ENCODE measurements at places on chromosomes 2 and 18.

DNA sequence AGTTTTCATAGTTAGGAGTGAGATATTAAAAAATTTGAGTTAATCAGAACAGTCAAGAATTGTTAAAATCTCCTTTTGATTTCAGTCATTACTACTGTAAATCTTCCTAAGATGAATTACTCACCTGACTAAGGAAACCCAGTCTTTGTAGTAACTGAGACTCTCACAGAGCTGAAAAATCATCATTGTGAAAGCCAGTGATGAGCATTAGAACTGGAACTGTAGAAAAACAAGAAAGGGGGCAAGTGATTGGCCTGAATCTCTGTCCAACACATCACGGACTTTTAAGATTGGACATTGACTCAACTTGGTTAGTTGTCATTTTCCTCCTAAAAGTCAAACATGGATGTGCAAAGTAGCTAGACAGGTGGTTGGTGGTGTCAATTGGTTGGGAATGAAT is 21.9 kb downstream of the SETBP1 start:
- no peak for DNase-seq

DNA sequence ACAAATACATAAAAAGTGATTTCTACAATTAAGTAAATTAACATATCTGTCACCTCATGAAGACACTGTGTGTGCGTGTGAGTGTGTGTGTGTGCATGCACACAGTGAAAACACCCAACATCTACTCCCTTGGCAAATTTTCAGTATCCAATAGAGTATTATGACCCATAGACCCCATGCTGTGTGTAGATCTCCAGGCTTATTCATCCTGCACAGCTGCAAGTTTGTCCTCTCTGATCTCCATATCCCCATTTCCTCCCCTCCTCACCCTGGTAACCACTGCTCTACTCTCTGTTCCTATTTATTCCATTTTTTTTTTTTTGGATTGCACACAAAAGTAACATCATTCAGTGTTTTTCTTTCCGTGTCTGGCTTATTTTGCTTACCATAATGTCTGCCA is 391.0 kb downstream of the SOX11 start:
- DNase-seq: no peak

DNA sequence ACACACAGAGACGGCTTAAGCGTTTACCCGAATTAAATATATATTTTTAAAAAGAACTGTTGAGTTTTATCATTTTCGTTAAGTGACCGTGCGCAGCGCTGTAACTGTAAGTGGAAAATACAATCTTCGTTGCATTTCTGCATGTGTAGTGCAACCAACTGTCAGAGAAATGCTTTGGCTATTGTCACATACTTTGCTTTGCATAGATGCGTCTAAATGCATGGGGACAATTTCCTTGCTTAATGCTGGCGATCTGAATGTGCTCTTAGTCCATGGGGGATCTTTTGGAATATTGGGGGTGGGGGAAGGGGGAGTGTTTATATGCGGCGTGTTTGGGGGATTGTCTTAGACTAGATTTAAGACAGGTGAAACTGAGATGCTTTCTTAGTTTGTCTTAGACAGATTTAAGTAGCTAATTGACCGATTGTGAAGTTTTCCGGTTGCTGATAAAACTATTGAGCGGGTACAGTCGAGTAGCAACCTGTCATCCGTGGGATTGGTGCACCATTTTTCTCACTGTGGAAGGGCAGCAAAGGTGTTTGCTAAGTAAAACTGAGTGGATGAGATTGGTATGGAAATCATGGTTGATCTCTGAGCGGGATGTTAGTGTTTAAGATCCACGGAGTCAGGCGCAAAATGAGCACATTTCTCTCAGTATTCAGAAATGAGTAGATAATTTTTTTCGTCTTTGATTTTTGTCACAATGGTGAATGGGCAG is 476 bp downstream of the VSNL1 start:
- DNase-seq: no peak

DNA sequence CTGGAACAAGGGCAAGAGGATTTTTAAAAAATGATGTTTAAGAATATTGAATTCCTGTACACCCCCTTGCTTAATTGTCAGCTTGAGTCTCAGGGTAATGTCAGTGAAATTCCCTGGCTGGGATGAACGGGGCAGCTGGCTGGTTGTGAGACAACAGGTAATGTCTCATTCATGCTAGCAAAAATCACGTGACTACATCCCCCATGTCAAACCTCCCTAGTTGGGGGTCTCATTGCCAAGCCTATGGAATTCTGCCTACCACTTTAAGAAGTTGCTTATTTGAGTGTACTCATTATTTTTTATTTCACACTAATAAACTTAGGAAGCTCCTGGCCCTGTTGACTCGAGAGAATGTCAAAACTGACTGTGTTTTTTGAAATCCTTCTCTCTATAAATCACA is 218.3 kb downstream of the ICOS start:
- no peak for DNase-seq
